ENCODE measurements at places on chromosomes 5 and 9.
A peak's percentile ranks its signal among the peaks of the same experiment; 100 is the strongest.

GRCh38 chr9:120734607-120735410 is 20.5 kb upstream of the MEGF9 start:
- DNase-seq = no peak

DNA sequence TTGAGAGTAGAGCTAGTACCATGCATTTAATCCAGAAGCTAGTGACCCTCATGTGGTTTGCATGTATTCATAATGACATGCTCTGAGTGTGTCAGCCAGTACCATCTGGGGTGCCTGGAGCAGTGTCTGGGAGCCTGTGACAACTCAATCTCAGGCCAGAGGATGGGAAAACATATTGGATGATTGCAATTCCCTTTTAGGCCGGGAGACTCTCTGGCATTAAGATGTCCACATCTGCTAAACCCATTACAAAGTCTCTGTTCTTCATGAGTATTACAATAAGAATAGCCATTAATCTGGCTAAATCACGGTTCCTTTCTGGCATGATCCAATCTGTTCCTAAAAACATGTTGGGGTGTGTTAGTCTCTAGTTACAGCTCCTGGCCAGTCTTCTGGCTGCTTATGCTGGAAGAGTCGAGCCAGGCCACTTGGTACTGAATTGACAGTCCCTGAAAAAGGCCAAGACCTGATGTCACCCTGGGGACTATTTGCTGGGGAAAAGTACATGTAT is 475.7 kb downstream of the ENC1 start:
- no peak for DNase-seq

DNA sequence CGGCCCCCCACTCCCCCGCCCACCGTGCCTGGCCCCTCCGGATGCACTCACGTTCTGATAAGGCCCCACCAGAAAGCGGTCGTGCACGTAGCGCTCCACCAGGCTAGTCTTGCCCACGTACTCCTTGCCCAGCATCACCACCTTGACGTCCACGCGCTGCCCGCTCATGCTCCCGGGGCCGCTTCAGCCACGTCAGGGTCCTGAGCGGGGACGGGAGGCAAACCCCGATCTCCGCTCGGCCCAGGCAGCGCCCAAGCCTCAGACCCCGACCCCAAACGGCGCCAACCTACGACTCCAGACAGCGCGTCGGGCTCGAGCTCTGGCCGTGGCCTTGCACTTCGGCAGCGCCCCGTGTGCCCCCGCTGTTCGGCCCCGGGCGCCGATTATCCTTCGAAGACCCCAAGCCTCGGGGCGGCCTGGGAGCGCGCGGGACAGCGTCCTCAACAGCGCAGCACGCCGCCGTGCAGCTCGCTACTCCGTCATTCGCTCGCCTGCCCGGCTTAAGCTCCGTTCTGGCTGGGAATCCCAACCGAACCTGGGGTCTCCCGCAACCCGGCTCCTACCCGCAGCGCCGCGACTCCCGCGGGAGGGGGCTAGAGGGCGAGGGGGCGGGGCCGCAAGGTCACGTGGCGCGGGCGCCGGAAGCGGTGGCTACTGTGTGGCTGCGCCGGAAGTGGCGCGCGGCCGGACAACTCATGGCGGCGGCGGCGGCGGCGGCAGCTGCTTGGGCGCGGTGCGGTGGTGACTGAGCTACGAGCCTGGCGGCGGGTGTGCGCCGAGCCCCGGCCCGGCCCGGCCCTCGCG is at the start of the genes PRELID1 and RAB24:
TSS of gene PRELID1 (plus strand) at position 679 of the 804 bp plus-strand sequence. CDS start 187 bp downstream, outside the sequence.
TSS of gene RAB24 (minus strand) at position 599 of the 804 bp plus-strand sequence. CDS start at position 168, 431 bp downstream.
- peak; percentile 67 for DNase-seq

DNA sequence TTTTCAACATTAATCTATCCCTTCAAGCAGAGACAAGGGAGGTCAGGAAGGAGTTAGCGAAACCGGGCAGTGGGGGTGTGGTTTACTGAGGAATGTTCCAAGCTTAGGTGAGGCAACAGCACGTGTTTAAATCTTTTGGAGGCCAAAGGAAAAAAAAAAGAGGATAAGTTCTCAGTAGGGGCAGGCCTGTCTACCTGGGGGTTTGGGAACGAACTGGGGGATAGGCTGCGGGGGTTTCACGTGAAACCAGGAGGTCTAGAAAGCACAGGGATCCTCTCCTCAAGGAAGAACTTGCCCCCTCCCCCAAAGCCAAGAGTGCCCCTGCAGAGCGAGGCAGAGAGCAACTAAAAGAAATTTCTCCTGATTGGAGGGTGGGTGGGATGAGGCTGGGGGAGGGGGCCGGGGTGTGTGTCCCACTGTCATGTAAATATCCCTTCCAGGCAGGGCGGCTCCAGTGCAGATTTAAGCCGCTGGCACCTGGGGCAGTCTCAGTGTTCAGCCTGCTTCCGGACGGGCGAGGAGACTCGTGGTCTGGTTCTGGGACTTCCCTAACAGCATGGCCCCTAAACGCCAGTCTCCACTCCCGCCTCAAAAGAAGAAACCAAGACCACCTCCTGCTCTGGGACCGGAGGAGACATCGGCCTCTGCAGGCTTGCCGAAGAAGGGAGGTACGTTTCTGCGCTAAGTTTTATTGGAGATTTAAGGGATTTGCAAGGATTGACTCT is 5.5 kb upstream of the SET start:
- peak; percentile 52 for DNase-seq

GRCh38 chr5:1437876-1438559 is 7.2 kb downstream of the SLC6A3 start:
- no peak for DNase-seq

- DNase-seq = no peak
Measured at GRCh38 chr9:83649515-83649914, 26.6 kb downstream of the IDNK start.

DNA sequence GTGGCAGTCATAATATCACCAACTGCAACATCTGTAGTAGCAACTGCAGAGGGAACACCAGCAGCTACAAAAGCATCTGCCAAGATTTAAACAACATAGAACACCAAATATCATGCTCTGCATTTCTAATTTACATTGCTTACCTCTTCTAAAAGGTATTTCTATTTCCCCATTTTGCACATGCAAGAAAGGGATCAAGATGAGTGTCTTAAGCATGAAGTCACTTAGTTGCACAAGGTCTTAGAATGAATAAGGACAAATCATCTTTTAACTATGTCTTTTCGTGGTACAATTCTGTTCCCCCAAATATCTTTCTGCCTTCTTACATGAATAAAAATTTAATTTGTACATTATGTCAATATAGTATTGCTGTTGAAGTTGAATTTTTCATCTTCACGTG is 1746.4 kb downstream of the EFNA5 start:
- DNase-seq = no peak

DNA sequence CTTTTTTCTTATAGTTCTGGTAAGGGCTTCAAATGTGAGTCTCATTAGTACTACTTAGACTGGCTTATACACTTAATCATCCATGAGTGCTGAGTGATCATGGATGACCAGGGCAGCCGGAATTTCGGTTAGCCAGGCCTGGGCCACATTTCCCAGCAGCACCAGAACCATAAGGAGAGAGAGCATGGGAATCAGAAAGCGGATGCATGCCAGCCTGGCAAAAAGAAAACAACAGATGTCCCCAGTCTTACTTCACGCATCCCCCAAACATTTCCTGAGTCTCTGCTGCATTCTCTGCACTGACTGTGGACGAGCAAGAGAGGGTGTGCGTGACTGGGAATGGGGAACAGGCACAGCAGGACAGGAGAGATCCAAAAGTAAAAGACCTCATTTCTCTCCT is 371.1 kb upstream of the ZNF608 start:
- DNase-seq = no peak

DNA sequence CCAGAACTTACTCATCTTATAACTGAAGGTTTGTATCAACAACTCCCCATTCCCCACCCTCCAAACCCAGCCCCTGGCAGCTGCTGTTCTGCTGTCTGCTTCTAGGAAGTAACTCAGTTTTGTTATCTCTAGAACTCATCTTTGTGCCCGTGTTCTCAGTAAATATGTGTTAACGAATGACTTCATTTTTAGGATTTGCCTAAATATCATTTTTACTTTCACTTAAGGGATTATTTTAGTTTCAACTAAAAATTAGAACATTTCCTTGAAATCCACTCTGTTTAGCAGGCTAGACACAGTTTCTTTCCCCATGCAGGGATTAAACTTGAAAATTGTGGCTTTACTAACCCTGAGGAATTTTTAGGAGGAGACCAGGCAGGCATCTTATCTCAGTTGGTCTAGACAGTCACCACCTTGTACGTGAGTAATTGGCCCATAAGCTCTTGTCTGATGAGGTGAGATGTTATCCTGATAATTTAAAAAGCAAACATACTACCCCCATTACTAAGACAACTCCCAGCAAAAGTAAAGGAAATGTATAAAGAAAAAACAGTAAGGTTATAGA is 68.2 kb upstream of the TNFAIP8 start:
- DNase-seq = no peak

GRCh38 chr5:32331217-32331934 is 18.6 kb upstream of the MTMR12 start:
- no peak for DNase-seq
